ENCODE measurements at places on chromosomes 2 and 18. TPM values are rescaled to one million over a fixed set of nuclear protein-coding genes. Genes with fewer than 3 reads are reported as not detected.

DNA sequence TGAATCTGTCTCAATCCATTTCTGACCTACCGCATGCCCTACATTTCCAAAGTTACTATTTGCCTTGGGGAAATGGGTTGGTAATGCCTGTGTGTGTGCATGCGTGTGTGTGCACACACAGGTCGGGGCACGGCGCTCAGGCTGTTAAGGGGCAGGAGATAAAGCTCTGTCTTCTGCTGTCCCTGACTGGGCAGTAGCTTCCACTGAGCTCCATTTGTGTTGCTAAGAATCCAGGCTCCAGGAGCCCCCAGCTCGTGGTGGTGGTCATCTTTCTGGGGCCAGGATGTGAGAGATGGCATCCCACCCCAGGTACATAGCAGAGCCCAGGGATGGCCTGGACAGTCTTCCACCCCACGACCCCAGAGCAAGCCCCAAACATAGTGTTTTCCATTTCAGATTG is 66.7 kb upstream of the HS6ST1 start:
- no peak for DNase-seq

- no peak for DNase-seq
These were observed 76.6 kb downstream of the BAZ2B start for GRCh38 chr2:159539701-159540100.

DNA sequence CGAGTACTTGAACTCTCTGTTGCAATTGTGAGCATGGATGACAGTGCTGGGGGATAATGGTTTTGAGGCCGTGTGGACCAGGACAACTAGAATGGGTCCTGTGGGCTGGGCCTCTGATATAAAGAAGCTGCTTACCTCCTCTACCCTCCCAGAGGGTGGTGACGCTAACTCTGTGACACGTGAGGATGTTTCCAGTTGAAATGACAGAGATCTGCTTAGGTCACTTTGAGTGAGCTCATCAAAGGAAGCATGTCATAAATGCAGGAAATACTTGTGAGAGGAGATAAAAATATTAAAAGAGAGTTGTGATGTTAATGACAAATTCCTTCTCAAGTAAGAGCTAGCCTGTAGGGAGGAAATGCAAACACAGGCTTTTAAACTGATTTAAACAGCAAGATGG is 16.4 kb downstream of the RMC1 start:
- peak; percentile 95 for DNase-seq

GRCh38 chr18:40754477-40754876 is 1200.6 kb upstream of the PIK3C3 start:
- DNase-seq: no peak

DNA sequence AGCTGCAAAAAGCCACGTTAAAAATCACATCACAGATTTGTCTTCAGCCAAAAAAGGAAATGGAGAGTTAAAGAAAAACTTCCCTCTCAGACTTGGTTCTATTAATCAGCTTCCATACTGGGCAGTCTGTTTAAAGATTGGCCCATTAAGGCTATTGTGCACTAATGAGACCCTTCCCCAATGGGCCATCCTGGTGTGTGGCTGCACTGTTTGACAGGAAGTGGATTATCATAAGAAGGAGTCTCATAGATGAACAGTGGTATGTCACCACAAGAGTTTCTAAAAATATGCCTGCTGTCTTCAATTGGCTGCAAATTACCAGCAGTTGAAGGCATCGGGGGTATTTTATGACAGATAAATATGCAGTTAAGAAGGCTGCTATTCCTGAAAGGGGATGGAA is 247.6 kb upstream of the THSD7B start:
- no peak for DNase-seq

DNA sequence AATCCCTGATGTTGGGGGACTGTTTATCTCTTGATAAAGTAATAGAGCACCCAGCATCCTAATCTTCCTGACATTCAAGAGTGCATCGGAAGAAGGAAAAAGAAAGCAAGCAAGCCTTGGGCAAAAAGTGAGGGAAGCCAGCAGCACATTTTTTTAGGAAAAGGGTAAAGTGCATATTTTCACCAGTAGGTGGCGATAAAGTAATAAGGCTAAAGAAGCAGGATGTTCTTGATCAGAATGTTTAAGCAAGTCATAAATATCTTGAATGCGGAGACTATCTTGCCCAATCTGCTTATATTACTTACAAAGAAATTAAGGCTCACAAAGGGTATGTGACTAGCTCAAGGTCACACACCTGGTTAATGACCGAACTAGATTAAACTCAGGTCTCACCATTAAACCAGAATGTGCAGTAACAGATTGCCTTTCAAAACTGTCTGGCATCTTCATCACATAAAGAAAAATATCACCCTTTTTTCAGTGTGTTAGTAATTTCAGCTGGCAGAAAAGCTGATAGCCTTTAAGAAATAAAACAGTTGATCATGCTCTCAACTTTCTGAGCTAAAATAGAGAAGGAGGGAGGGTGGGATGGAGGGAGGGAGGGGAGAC is 83.8 kb downstream of the VIT start:
- no peak for DNase-seq

DNA sequence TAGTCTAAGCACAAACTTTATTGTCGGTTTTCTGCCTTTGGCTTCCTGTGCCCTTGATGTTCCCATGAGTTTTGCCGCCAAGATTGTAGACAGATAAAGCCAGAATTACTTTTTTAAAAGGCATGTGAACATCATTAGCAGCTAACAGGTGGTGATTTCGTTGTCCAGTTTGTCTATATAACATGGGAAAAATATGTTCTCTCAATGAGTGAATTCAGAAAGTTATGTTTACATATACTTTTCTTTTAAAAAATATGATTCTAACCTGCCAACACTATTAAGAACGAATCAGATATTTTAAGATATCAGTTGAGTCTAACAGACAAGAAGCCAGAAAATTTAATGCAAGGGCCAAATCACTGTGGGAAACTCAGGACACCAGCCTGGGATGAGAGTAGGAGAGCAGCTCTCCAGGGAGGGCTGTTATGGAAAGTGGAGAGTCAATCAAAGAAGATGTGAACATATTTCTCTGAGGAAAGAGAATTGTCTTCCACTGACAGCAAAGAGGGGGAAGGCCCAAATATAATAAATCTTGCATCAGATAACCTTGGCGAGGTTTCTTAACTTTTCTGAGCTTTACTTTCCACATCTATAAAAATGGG is 311.3 kb downstream of the ARHGAP15 start:
- no peak for DNase-seq

TLX2 gene
- not detected for total RNA-seq

Measured in dermis microvascular lymphatic vessel endothelial cell (primary cell).